ENCODE measurements at places on chromosomes 3 and 15.

GRCh38 chr3:69129531-69129930 is 7.1 kb upstream of the LMOD3 start:
- no peak for DNase-seq

- no peak for DNase-seq
Measured at GRCh38 chr15:68431792-68432401, at the start of gene ITGA11. ITGA11 (minus strand) TSS chr15:68432163; CDS start chr15:68432066, 97 bp downstream.

DNA sequence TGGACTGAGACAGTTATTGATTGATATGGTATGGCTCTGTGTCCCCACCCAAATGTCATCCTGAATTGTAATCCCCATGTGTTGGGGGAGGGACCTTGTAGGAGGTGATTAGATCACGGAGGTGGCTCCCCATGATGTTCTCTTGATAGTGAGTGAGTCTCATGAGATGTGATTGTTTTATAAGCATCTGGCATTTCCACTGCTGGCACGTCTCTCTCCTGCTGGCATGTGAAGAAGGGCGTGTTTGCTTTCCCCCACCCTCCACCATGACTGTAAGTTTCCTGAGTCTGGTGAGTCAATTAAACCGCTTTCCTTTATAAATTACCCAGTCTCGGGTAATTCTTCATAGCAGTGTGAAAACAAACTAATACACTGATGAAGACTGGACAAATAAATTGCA is 105.6 kb upstream of the MELTF start:
- DNase-seq = no peak

DNA sequence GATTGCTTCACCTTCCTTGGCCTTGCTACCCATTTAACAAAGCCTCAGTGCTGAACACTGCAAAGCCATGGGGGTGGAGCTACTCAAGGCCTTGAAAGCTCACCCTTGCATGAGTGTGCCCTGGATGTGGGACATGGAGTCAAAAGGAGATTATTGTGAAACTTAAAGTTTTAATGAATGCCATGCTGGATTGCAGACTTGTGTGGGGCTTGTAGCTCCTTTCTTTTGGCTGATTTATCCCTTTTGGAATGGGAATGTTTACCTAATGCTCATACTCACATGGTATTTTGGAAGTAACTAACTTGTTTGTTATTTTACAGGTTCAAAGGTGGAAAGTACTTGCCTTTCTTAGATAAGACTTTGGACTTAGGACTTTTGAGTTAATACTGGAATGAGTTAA is 538.5 kb upstream of the NECTIN3 start:
- DNase-seq = no peak
